Chondrocyte (in vitro differentiated cells): ENCODE measurements at places on chromosomes 2 and 18. TPM values are rescaled to one million over a fixed set of nuclear protein-coding genes. Genes with fewer than 3 reads are reported as not detected.

The PRSS56 gene
- not detected in 3 replicates for total RNA-seq

DNA sequence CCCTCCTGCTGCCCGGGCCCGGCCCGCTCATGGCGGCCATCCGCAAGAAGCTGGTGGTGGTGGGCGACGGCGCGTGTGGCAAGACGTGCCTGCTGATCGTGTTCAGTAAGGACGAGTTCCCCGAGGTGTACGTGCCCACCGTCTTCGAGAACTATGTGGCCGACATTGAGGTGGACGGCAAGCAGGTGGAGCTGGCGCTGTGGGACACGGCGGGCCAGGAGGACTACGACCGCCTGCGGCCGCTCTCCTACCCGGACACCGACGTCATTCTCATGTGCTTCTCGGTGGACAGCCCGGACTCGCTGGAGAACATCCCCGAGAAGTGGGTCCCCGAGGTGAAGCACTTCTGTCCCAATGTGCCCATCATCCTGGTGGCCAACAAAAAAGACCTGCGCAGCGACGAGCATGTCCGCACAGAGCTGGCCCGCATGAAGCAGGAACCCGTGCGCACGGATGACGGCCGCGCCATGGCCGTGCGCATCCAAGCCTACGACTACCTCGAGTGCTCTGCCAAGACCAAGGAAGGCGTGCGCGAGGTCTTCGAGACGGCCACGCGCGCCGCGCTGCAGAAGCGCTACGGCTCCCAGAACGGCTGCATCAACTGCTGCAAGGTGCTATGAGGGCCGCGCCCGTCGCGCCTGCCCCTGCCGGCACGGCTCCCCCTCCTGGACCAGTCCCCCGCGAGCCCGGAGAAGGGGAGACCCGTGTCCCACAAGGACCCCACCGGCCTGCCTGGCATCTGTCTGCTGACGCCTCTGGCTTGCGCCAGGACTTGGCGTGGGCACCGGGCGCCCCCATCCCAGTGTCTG is 767 bp downstream of the RHOB start:
- peaks cover 61% of the 10 kb centered on the region for H3K4me1 ChIP-seq
- DNase-seq = peak; percentile 96
- H3K4me3 ChIP-seq = peak overlapping the region; percentile 87

The PTH2R gene
- not detected in 3 replicates for total RNA-seq

- H3K27ac ChIP-seq = no peak overlapping the region
- H3K4me3 ChIP-seq = no peak overlapping the region
- no peaks in the 10 kb centered on the region for H3K27me3 ChIP-seq
- DNase-seq = no peak
- H3K4me1 ChIP-seq = peaks cover 9% of the 10 kb centered on the region
Observed at GRCh38 chr18:69885841-69886531, 61.7 kb downstream of the CD226 start.

GRCh38 chr2:36059691-36060090 is 295.9 kb upstream of the CRIM1 start:
- H3K27ac ChIP-seq = no peak overlapping the region
- no peak overlapping the region for H3K4me3 ChIP-seq
- H3K27me3 ChIP-seq = peaks cover 21% of the 10 kb centered on the region
- DNase-seq = no peak
- no peaks in the 10 kb centered on the region for H3K36me3 ChIP-seq

- peaks cover 3% of the 10 kb centered on the region for H3K36me3 ChIP-seq
- no peak for DNase-seq
- peaks cover 2% of the 10 kb centered on the region for H3K27me3 ChIP-seq
- H3K4me1 ChIP-seq = peaks cover 34% of the 10 kb centered on the region
Observed at GRCh38 chr2:12300927-12301326, 415.8 kb upstream of the TRIB2 start.

DNA sequence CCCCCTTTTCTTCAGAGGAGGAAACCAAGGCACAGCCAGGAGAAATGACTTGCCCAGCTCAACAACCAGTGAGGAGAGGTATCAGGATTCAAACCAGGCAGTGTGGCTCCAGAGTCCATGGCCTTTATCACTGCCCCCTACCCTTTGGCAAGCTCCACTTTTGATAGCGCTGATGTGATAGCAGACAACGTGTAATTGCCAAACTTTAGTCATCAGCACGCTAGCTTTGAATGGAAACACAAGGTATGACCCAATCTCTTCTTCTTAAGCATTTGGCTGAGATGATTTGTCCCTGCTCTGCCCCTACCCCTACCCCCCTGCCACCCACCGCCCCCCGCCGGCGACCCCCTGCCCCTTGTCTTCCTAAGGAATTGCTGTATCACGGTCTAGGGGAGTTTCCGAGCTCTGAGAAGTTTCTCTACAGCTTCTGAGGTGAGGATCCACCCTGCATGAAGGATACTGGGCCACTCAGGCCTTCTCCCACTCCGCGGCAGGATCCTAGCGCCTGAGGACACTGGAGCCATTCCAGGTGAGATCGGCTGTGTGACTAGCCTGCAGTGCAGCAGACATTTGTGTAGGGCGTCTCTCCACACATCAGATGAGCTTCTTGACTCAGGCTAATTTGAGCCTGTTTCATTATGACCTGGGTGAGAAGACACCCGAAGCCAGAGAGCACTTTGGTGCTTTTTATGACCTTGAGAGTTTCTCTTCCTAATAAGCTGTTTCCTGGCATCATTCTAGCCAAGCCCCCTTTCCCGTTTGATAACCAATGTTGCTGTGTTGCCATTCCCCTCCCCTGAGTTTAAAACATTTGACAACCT is 75.1 kb upstream of the MAP4K4 start:
- no peak overlapping the region for H3K27ac ChIP-seq
- H3K4me1 ChIP-seq = peaks cover 10% of the 10 kb centered on the region
- H3K27me3 ChIP-seq = peaks cover 4% of the 10 kb centered on the region
- no peak overlapping the region for H3K4me3 ChIP-seq
- no peak for DNase-seq
- H3K36me3 ChIP-seq = no peaks in the 10 kb centered on the region

GRCh38 chr18:13513021-13513420 is 213.3 kb downstream of the FAM210A start:
- peaks cover 28% of the 10 kb centered on the region for H3K36me3 ChIP-seq
- peaks cover 59% of the 10 kb centered on the region for H3K4me1 ChIP-seq
- H3K27me3 ChIP-seq = no peaks in the 10 kb centered on the region
- no peak overlapping the region for H3K4me3 ChIP-seq
- peak overlapping the region; percentile 84 for H3K27ac ChIP-seq

The MARCO gene
- not detected in 3 replicates for total RNA-seq

The TEX44 gene
- not detected in 3 replicates for total RNA-seq

GRCh38 chr18:55907453-55908175 is 319.6 kb upstream of the TCF4 start:
- H3K4me3 ChIP-seq = peak overlapping the region; percentile 34
- DNase-seq = no peak
- peaks cover 31% of the 10 kb centered on the region for H3K4me1 ChIP-seq
- H3K27me3 ChIP-seq = no peaks in the 10 kb centered on the region

DNA sequence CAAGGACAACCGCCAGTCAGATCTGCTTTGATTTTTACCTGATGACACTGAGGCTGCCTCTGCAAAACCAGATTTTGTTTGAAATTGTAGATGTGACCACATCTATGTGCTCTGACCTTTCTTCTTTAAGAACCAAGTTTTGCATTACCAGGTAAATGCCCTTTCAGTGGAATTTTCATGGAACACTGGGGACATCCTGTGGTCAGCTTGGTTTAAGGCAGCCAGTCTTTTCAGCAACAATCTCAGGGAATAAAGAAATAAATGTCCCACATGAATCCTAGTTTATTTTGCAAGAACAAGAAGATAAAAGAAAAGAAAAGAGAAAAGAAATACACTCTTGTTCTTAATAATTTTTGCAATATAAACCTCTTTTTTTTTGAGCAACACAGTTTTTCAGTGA is 90.6 kb downstream of the POU3F3 start:
- H3K4me3 ChIP-seq = no peak overlapping the region
- H3K4me1 ChIP-seq = peaks cover 9% of the 10 kb centered on the region
- peaks cover 14% of the 10 kb centered on the region for H3K27me3 ChIP-seq
- no peak overlapping the region for H3K27ac ChIP-seq
- no peaks in the 10 kb centered on the region for H3K36me3 ChIP-seq

DNA sequence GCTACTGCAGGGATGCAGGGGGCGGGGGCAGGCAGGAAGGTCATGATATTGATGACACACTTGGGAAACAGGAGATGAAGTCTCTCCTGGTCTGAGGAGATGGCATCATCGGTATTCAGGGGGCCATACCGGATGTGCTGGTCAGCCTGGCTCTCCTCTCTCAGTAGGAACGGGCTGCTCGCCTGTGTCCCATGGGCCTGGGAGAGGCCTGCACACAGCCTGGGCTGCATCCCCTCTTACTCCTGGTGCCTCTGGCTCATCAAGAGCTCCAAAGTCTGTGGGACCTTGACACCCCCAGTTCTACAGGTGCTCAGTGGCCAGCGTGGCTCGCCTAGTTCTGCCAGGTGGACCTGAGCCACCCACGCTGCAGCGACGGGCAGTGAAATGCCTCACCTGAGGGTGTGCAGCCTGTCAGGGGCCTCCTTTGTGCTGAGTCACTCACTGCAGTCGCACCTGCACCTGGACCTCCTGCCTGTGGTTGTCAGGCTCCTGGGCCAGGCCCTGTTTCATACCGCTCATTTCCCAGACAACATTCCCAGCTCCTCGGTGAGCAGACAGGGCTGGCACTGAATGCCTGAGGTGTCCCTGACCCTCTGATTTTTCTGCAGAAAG is 18.6 kb upstream of the CNDP1 start:
- DNase-seq = no peak
- H3K27me3 ChIP-seq = no peaks in the 10 kb centered on the region
- no peak overlapping the region for H3K27ac ChIP-seq
- peaks cover 40% of the 10 kb centered on the region for H3K36me3 ChIP-seq

DNA sequence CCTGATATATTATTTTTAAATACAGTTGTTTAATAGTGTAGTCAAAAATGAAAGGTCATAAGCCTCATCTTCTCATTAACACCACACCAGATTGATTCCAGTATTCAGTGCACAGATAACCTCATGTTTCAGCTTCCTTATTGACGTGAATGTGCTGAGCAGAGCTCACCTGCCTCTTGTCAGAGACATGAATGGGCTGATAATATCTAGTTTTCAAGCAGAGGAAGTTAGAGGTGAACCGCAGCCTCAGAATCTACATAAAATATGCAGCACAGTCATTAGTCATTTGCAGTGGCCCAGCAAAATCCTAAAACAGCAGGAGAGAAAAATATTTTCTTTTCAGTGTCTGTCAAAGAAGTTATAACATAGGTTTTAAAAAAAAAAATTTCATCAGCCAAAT is 216.2 kb downstream of the GBX2 start:
- no peak for DNase-seq
- H3K4me3 ChIP-seq = no peak overlapping the region

The POMC gene
- total RNA-seq = not detected in 3 replicates

DNA sequence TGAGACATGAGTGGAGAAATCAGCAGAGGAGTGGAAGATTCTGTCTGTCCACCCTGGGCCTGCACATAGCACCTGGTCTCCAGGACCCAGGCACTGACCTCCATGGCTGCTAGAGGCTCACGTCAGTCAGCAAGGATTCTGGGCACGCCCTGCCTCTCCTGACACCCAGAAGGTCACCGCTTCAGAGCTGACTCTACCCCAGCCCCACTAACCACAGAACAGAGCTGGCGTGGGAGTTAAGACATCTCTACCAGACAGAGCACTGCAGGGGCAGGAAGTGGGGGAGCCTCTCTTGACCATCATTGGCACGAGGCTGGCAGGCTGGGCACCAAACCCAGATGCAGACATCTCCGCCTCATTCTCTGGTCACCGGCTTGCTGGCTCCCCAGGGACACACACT is 3.0 kb downstream of the ADCY3 start:
- H3K27ac ChIP-seq = no peak overlapping the region
- H3K4me1 ChIP-seq = peaks cover 48% of the 10 kb centered on the region
- no peaks in the 10 kb centered on the region for H3K27me3 ChIP-seq
- no peak overlapping the region for H3K4me3 ChIP-seq
- peaks cover 4% of the 10 kb centered on the region for H3K36me3 ChIP-seq

DNA sequence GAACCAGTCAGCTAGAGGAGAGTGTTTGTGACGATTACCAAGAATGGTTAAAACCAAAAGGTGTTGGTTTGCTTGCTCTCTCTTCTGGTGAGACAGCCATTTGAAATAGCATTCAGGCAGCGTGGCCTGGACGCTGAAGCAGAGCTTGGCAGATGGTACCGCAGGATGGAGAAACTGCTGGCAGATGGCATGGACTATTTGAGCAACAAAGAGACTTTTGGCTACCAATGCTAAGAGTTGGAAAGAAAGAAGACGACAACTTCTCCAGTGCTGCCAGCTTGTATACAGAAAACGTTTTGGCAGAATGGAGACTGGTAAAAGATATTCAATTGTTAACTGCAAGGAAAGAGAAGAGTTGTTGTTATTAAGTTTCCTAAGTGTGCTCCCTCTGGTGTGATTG is 315.0 kb downstream of the PARD3B start:
- H3K27ac ChIP-seq = no peak overlapping the region
- H3K27me3 ChIP-seq = no peaks in the 10 kb centered on the region
- no peak for DNase-seq
- H3K36me3 ChIP-seq = peaks cover 10% of the 10 kb centered on the region
- peaks cover 18% of the 10 kb centered on the region for H3K4me1 ChIP-seq

DNA sequence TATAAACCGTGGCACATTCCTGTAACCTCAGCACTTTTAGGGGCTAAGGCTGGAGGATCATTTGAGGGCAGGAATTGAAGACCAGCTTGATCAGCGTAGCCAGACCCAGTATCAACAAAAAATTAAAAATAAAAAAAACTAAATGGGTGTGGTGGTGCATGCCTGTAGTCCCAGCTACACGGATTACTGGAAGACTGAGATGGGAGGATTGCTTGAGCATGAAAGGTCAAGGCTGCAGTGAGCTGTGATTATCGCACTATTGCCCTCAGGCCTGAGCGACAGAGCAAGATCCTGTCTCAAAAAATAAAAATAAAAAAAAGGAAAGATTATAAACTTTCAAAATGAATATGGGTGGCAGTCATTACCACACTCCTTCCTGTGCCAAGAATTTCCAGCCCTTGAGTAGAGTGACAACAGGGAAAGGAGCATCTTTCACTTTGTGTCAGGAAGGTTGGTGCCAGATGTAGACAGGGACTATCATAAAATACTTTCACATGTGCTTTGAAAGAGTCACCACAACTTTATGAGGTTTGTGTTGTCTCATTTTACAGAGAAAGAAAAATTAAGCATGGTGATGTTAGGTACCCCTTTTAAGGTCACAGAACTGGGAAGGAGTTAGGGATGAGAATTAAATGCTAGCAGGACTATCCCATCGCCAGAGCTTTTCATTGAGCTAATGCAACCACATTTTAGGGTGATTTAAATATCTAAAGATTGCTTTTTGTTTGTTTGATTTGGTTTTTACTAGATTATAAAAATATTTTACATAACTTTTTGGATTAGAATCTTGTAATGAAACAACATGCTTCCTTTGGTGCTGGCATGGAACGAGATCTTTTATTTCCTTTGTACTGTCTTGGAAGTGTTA is 1617.4 kb upstream of the ACVR2A start:
- no peak overlapping the region for H3K27ac ChIP-seq
- no peak for DNase-seq
- H3K4me3 ChIP-seq = no peak overlapping the region
- H3K27me3 ChIP-seq = no peaks in the 10 kb centered on the region
- peaks cover 18% of the 10 kb centered on the region for H3K4me1 ChIP-seq
- no peaks in the 10 kb centered on the region for H3K36me3 ChIP-seq

DNA sequence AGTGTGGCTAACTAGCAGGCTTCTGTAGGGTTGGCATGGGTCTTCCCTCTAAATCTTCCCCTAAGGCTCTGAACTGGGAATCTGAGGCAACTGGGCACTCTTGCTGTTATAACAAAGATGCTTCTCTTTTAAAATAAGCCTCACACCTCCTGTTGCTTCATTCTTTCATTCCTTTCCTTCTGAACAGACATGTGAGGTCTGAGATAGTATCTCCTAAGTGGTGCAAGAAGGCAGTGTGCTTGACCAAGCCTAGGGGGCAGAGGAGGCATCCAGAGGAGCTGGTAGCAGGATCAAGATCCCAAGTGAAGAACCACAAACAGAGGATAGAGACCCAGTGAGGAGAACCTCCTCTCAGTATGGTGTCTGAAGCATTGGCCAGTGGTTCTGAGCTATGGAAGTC is 90.9 kb downstream of the TTC27 start:
- no peak overlapping the region for H3K27ac ChIP-seq
- no peaks in the 10 kb centered on the region for H3K27me3 ChIP-seq
- DNase-seq = no peak
- H3K4me3 ChIP-seq = no peak overlapping the region
- H3K36me3 ChIP-seq = peaks cover 3% of the 10 kb centered on the region
